Breast epithelium (tissue), 4 donors: ENCODE measurements at places on chromosomes 1 and 21. TPM values are rescaled to one million over a fixed set of nuclear protein-coding genes. Genes with fewer than 3 reads are reported as not detected.

GRCh38 chr1:180899262-180899661 lies 13.4 kb upstream of the KIAA1614 start:
- no peak for DNase-seq

DNA sequence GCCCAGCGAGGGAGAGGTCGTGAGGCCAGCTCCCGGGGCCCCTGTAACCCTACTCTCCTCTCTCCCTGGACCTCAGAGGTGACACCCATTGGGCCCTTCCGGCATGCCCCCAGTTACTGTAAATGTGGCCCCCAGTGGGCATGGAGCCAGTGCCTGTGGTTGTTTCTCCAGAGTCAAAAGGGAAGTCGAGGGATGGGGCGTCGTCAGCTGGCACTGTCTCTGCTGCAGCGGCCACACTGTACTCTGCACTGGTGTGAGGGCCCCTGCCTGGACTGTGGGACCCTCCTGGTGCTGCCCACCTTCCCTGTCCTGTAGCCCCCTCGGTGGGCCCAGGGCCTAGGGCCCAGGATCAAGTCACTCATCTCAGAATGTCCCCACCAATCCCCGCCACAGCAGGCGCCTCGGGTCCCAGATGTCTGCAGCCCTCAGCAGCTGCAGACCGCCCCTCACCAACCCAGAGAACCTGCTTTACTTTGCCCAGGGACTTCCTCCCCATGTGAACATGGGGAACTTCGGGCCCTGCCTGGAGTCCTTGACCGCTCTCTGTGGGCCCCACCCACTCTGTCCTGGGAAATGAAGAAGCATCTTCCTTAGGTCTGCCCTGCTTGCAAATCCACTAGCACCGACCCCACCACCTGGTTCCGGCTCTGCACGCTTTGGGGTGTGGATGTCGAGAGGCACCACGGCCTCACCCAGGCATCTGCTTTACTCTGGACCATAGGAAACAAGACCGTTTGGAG lies 23.7 kb upstream of the TNFRSF1B start:
- DNase-seq, result no peak

DNA sequence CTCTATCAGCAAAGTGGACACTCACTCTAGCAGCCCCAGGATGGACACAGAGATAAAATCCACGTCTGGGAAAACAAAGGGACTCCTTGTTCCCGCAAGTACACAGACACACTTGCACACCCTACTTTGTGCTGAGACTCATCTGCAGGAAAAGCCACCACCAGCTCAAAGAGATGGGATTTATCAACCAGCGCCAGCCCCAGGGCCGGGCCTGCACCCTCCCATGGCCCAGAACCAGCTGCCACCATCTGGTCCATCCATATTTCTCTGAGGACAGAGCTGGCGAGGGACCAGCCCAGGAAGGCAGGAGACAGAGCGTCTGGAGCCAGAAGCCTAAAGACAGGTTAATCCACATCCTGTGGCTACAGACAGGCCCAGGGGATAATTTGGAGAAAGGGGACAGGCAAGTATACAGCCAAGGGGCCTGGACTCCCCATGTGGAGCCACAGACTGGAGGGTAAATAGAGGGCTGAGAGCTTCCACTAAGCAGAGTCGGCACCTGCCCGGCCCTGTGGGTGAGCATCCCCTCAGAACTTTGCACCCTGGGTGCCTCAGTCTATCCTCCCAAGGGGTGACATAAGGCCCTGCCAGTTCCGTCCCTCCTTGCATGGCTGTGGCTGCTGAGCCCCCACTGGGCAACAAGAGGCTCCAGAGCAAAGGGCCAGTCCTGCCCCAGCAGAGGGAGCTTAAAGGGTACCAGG lies 233.9 kb downstream of the PTPRU start:
- no peak for DNase-seq

C1orf210 gene
- total RNA-seq, result 7.2 TPM

RAB42 gene
- 8.0 TPM for total RNA-seq

- no peak for DNase-seq
Measured at GRCh38 chr1:33305816-33306652, 14.9 kb downstream of the A3GALT2 start.

DNA sequence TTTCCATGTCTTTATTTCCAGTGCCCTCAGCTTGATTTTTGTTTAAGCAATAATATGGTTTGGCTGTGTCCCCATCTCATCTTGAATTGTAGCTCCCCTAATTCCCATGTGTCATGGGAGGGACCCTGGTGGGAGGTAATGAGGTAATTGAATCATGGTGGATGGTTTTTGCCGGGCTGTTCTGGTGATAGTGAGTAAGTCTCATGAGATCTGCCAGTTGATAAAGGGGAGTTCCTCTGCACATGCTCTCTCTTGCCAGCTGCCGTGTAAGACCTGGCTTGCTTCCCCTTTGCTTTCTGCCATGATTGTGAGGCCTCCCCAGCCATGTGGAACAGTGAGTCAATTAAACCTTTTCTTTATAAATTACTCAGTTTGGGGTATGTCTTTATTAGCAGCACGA lies 559.6 kb upstream of the ADAMTS5 start:
- no peak for DNase-seq

- no peak for DNase-seq
Measured at GRCh38 chr1:111538343-111539025, 35.1 kb upstream of the ADORA3 start.

GRCh38 chr1:172545396-172546004 lies 12.6 kb downstream of the SUCO start:
- no peak for DNase-seq

DNA sequence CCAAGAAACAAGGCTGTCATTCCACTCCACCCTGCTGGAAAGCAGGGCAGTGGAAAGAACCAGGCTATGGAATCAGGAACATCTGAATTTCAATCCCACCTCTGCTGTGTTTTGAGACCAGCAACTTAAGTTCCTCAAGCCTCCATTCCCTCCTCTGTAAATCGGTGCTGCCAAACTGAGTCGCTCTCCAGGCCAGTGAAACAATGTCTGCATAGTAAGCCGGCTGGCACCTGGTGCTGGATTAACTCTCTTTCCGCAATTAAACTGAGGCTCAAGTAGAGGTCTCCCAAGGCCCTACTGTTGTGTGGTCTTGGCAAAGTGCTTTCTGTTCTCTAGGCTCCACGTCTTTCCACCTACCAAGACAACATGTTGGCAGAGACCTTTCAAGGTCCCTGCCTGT lies 65.3 kb downstream of the SSBP3 start:
- DNase-seq, result no peak

DYNLT5 gene
- total RNA-seq, result 0.32 TPM

SARS1 gene
- total RNA-seq, result 161 TPM
